ENCODE measurements at places on chromosomes 6 and 20. TPM values are rescaled to one million over a fixed set of nuclear protein-coding genes. Genes with fewer than 3 reads are reported as not detected.

ZNF831 gene
- total RNA-seq = 0.57 TPM

PHACTR1 gene
- 33.9 TPM for total RNA-seq

DNA sequence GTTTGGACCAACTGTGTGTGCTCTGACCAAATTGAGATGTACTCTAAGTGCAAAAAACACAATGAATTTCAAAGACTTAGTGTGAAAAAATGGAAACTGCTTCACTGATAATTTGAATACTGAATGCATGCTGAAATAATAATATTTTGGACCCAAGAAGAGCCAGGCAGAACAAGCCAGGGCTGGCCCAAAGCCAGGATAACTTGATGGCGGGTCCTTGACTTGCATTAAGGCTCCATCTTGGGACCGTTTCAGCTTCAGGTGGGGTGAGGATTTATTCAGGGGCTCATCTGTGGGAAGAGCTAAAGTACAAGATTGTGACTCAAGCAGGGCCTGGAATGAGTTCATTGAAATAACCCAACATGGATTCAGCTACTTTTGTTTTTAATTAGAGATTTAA is 921.9 kb downstream of the QKI start:
- H3K27me3 ChIP-seq = no peaks in the 10 kb centered on the region
- H3K36me3 ChIP-seq = no peaks in the 10 kb centered on the region
- H3K27ac ChIP-seq = no peak overlapping the region
- H3K4me1 ChIP-seq = no peaks in the 10 kb centered on the region
- DNase-seq = no peak
- H3K4me3 ChIP-seq = no peak overlapping the region

- H3K27me3 ChIP-seq = no peaks in the 10 kb centered on the region
- H3K4me3 ChIP-seq = no peak overlapping the region
- H3K4me1 ChIP-seq = no peaks in the 10 kb centered on the region
- DNase-seq = no peak
These were observed 57.9 kb upstream of the SSTR4 start for GRCh38 chr20:22977047-22977785.

DNA sequence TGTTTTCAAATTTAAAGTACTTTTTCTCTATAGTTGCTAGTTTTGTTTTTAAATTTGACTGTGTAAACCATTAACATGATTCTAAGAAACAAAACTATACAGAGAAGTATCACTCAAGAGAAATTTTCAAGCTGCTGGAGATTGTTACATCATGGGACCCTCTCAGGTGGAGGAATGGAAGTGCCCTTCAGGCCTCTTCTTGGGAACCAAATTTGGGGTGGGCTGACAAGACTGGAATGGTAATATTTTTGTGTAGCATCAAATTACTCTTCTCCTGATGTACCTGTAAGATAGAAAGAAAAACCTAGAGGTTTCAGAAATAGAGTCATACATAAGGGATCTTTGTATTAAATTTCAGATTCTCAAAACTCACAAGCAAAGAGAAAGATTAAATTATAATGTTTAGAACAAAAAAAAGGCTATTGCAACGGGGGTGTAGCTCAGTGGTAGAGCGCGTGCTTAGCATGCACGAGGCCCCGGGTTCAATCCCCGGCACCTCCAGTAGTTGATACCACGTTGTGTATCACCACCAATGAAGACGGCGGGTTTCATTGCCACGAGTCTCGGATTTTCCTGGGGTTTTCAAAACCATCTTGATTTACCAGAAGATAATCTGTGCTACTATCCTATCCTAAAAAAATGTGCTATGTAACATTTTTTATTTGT is 193.7 kb downstream of the GPX5 start:
- no peak overlapping the region for H3K27ac ChIP-seq
- H3K27me3 ChIP-seq = no peaks in the 10 kb centered on the region
- no peak overlapping the region for H3K4me3 ChIP-seq
- H3K4me1 ChIP-seq = no peaks in the 10 kb centered on the region
- no peak for DNase-seq

All from aorta (tissue), 5 donors.